ENCODE measurements at places on chromosomes 13 and 19.

GRCh38 chr13:83845106-83845505, 37.2 kb downstream of the SLITRK1 start:
- no peak for DNase-seq

DNA sequence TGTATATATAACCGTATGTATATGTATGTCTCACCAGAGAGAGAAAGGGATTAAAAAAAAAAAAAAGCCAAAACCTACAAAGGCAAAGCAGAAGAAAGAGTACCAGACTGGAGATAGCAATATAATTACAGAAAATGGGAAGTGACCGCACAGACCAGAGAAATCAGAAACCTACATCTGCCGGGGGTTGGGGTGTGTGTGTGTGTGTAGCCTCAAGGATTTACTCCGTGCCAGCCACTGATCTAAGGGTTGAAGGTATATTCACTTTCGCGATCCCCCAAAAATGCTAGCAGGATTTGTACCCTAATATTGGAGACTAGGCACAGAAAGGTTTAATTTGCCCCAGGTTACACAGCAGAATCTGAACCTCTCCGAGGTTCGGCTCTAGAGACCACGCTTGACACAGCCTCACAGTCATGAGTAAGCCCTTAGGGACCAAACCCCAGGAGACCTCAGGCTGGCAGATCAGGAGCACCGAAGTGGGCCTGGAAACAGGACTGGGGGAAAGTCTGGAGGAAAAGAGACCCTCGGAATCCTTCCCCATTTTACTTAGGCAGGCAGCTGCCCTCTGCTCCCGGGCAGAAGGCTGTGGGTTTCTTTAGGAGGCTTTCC, 14.8 kb downstream of the ARL11 start:
- DNase-seq = no peak

GRCh38 chr19:7685546-7686445, 5.2 kb downstream of the TRAPPC5 start:
- DNase-seq = no peak

- no peak for DNase-seq
Measured at GRCh38 chr13:72284791-72285190, 417.8 kb upstream of the DACH1 start.

GRCh38 chr13:100178309-100178708, 89.4 kb downstream of the PCCA start:
- DNase-seq = no peak

GRCh38 chr13:26213982-26214381, 8.1 kb downstream of the RNF6 start:
- no peak for DNase-seq

DNA sequence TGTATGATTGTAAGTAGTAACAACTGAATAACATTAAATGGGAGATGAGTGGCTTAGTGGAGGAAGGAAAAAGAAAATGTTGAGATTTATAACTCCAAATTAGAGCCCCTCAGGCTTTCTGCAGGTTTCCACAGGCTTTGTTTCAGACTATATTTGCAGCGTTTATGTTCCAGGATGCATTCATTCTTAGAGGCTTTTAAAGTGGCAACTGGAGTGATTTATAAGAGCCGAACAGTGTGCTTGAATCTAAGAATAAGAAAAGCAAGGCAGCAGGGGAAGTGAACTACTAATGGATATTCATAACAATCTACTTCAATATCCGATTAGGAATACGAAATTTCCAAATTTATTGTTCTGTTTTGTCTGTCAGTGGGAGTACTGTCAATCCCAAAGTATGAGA, 91.0 kb downstream of the UFM1 start:
- no peak for DNase-seq

DNA sequence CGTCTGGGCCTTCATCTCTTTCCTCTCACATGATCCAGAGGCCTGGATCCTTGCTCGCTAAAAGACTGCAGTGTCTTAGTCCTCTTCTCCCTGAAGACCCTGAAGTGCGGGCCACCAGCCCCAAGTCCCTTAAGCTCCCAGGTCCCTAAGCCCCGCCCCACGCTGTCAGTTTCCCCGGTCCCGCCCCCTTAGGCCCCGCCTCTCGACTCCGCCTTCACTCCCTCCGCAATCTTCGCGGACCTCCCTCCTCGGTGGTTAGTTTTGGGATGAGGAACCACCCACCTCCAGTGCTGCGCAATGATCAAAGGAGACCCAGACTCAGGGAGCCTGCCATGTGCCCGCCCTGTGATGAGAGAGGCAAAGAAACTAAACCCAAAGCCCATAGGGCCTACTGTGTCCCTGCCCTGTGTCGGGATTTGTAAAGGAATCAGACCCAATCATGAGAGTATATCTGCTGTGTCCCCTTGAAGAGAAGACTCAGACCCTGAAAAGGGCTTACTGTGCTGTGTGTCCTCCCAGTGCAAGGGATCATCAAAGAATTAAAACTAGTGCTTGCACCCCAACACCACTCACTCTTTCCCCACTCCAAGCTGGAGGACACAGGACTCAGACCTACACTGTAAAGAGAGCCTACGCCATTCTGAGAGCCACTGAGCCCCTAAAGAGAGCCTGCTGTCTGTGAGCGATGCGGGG, 3.0 kb upstream of the COX6B1 start:
- DNase-seq = peak; percentile 94

DNA sequence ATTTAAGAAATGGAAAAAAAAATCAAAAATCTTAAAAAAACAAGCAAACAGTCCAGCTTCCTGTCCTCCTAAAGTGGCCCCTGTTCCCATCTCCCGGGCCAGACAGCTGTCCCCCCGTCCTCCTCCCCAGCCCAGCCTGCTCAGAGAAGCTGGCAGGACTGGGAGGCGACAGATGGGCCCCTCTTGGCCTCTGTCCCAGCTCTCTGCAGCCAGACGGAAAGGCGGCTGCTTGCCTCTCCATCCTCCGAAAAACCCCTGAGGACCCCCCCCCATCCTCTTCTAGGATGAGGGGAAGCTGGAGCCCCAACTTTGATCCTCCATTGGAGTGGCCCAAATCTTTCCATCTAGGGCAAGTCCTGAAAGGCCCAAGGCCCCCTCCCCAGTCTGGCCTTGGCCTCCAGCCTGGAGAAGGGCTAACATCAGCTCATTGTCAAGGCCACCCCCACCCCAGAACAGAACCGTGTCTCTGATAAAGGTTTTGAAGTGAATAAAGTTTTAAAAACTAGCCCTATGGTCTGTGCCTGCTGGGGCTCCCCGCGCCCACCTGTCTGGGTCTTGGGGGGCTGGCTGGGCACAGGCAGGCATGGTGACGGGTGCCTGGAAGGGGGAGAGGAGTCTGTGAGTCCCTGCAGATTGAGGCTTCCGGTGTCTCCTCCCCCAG, 3.8 kb downstream of the GADD45GIP1 start:
- peak; percentile 56 for DNase-seq

DNA sequence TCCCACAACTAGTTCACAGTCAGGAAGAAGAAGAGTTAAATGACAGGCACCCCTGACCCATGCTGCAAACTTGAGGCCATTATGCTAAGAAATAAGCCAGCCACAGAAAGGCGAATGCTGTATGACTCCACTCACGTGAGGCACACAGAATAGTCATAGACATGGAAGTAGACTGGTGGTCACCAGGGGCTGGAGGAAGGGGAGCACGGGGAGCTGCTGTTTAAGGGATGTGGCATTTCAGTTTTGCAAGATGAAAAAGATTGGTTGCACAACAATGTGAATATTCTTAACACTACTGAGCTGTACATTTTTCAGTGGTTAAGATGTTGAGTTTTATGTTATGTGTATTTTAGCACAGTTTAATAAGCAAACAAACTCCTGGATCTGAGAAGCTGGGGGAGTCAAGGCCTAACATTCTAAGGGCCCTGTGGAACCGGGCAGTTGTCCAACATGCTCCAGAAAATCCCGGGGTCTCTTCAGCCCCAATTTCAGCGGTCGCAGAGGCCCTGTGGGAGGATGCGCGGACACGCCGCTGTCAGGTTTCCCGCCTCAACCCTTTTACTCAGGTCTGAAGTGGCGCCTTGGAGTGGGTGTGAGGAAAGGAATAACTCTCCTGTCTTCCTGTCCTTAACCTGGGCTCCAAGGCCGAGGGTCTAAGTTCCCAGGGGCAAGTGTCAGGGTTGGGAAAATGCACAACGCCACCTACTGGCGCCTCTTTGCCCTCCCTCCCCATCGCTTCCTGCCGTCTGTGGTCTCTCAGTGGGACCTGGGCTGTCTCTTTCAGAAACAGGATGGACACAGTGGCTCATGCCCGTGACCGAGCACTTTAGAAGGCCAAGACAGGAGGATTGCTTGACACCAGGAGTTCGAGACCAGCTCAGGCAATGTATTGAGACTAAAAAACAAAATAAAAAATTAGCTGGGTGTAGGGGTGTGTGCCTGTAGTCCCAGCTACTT, 4.4 kb upstream of the TMEM272 start:
- DNase-seq = peak; percentile 72

- no peak for DNase-seq
Measured at GRCh38 chr19:24140099-24140498, 53.1 kb downstream of the ZNF254 start.

- no peak for DNase-seq
Measured at GRCh38 chr13:91319996-91320395, 27.5 kb upstream of the MIR17HG start.

- DNase-seq = no peak
Measured at GRCh38 chr13:68050761-68051160, 820.6 kb upstream of the PCDH9 start.

GRCh38 chr13:33571618-33572017, 246.3 kb upstream of the RFC3 start:
- no peak for DNase-seq

Measured in activated CD8-positive, alpha-beta memory T cell treated with anti-CD3 and anti-CD28 coated beads, Interleukin-2, amount 50 U/mL, for 48 hours (primary cell).